Stomach (tissue), 19 donors: ENCODE measurements at places on chromosomes 4 and X. TPM values are rescaled to one million over a fixed set of nuclear protein-coding genes. Genes with fewer than 3 reads are reported as not detected.
A peak's percentile ranks its signal among the peaks of the same experiment; 100 is the strongest.

DNA sequence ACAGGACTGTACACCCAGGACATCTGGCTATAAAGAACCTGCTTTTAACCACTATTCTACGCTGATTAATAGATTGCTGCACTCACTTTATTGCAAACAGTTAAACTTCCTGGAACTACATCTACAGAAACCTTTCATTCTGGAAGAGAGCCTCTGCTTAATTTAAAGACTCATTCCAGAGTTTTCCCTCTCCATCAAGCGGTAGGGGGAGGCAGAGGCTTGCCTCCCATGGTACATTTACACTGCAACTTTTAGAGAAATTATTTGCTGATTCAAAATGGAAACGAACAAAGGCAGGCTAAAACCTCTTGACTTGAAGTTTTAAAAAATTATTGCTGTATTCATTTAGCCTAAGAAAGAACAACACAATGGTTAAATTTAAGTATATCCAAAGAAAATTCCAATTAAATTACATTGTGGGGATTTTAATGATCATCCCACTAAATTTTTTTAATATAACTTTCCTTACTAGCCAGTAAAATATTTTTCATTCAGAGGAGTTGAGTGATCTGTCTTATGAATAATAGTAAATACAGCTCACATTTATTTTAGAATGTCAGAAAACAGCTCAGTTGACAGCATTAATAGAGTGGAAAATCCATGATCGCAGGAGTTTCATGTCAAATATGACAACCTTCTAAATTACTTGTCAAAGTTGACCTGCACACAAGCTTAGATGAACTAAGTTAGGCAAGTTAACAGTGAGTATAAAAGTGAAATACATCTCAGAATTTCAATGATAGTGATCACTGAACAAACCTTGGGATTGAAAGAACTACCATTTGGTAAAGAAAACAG, 46.3 kb upstream of the PCDH10 start:
- DNase-seq = no peak
- no peaks in the 10 kb centered on the region for H3K4me1 ChIP-seq
- no peak overlapping the region for H3K4me3 ChIP-seq
- H3K27ac ChIP-seq = no peak overlapping the region
- H3K27me3 ChIP-seq = no peaks in the 10 kb centered on the region

DNA sequence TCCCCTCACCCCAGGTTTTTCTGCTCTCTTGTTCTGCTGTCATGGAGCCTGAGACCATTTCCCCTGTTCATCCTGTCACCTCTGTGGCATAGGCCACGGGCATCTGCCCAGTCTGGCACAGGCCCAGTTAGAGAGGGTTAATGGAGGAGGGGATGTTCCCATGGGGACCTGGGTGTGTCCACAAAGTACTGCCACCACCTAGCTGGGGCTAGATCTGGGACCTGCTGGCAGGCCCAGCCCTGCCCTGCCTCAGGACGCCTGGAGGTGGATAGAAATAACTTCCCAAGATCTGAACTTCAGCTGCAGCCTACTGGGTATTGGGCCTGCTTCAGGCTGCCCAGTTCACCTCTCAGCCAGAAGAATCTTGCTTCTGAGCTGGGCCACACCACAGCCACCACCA, 13.5 kb downstream of the EFNB1 start:
- H3K4me3 ChIP-seq = no peak overlapping the region
- peak overlapping the region; percentile 58 for H3K27ac ChIP-seq
- no peak for DNase-seq
- peaks cover 21% of the 10 kb centered on the region for H3K36me3 ChIP-seq

DNA sequence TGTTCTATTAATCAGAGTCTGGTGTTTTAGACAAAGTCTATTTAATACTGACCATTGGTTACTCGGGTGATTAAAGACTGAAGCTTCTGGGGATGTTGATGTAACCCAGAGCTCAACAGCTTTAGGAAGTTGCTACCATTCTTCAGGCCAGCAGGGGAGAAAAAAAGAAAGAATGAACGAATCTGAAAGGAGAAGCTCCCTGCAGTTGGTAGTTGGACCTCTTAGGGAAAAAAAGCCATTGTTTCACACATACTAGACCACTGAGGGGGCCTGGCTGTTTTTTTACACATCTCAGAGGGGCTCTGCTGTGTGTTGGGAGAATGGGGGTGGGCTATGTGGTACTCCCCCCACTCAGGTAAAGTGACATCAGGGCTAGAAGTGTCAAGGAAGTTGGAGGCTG, 378.9 kb downstream of the KCNIP4 start:
- no peak for DNase-seq
- no peak overlapping the region for H3K4me3 ChIP-seq
- no peaks in the 10 kb centered on the region for H3K36me3 ChIP-seq
- no peaks in the 10 kb centered on the region for H3K4me1 ChIP-seq
- no peak overlapping the region for H3K27ac ChIP-seq

- H3K36me3 ChIP-seq = no peaks in the 10 kb centered on the region
- no peaks in the 10 kb centered on the region for H3K4me1 ChIP-seq
- no peak for DNase-seq
- no peaks in the 10 kb centered on the region for H3K27me3 ChIP-seq
Observed at GRCh38 chrX:115372152-115372551, 82.6 kb downstream of the LUZP4 start.

DNA sequence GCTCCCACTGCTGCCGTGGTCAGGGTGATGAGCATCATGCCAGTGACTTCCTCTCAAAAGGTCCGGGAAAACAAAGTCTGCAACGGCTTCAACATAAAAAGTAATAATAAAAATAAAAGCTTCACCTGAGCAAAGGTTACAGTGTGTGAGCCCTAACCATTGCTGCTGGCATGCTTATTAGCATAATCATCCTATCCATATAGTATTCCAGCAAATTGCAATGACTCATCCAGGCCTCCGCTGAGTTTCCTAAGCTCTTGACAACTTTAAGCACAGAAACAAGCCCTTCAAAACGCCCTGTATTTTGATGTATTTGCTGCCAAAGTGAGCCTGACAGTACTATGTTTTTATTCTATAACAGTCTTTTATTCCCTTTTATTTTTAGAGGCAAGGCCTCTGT, 100.5 kb downstream of the AASDH start:
- no peaks in the 10 kb centered on the region for H3K27me3 ChIP-seq
- no peaks in the 10 kb centered on the region for H3K36me3 ChIP-seq
- no peak overlapping the region for H3K27ac ChIP-seq
- H3K4me1 ChIP-seq = no peaks in the 10 kb centered on the region
- H3K4me3 ChIP-seq = no peak overlapping the region
- DNase-seq = no peak

GRCh38 chr4:155772459-155773195, 13.8 kb downstream of the GUCY1B1 start:
- H3K27me3 ChIP-seq = no peaks in the 10 kb centered on the region
- peak overlapping the region; percentile 21 for H3K27ac ChIP-seq
- H3K4me3 ChIP-seq = no peak overlapping the region
- no peaks in the 10 kb centered on the region for H3K4me1 ChIP-seq
- H3K36me3 ChIP-seq = peaks cover 5% of the 10 kb centered on the region

DNA sequence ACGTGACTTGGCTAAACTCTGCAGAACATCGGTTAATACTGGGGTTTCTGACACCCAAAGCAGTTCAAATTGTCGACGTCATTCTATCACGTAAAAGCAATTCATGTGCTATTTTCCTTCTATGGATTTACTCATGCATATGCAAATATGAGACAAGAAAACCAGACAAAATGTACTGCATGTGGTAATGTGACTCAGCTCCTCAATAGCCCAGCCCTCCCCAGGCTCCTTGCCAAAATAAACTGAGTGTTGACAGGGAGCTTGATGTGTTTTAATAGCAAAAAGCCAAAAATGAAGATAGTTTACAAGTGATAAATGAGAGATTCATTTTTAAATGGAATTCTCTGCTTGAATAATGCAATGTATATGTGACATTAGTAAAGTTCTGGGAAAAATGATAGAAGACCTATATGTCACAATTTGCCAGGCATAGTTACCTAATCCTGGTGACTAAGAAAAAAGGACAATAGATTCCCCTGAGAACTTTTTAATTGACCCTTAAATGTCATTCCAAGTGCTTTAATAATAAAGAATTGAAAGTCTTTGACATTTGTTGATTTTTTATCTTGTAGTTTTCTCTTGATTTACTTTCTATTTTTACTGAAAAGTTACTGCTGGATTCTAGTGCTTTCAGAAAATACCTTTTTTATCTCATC, 1700.6 kb upstream of the TENM3 start:
- no peak overlapping the region for H3K4me3 ChIP-seq
- H3K4me1 ChIP-seq = no peaks in the 10 kb centered on the region
- no peaks in the 10 kb centered on the region for H3K27me3 ChIP-seq
- no peaks in the 10 kb centered on the region for H3K36me3 ChIP-seq

- no peaks in the 10 kb centered on the region for H3K4me1 ChIP-seq
- no peaks in the 10 kb centered on the region for H3K27me3 ChIP-seq
- no peaks in the 10 kb centered on the region for H3K36me3 ChIP-seq
- no peak for DNase-seq
Observed at GRCh38 chr4:148152868-148153625, 289.2 kb downstream of the NR3C2 start.

DNA sequence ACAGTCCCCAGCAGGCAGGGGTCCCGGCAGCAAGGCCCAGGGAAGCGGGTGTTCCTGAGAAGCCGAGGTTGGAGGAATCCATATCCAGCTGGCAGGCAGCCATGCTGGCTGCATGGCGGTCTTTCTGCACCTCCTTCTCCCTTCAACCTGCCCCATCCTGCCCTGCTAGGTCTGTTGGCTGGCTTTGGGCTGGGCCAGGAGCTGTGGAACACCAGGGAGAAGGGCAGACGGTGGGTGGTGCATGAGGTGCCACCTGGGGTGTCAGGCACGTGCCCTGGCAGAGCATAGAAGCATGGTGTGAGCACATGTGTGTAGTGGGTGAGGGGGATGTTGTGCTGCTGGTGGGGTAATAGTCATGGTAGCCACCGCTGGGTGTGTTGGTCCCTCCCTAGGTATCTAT, 150.1 kb downstream of the PJA1 start:
- H3K4me1 ChIP-seq = no peaks in the 10 kb centered on the region
- H3K27me3 ChIP-seq = peaks cover 7% of the 10 kb centered on the region
- no peaks in the 10 kb centered on the region for H3K36me3 ChIP-seq

GRCh38 chr4:173057442-173057841, 111.2 kb upstream of the GALNT7 start:
- H3K27ac ChIP-seq = peak overlapping the region; percentile 35
- H3K4me3 ChIP-seq = no peak overlapping the region
- no peaks in the 10 kb centered on the region for H3K36me3 ChIP-seq
- no peak for DNase-seq

DNA sequence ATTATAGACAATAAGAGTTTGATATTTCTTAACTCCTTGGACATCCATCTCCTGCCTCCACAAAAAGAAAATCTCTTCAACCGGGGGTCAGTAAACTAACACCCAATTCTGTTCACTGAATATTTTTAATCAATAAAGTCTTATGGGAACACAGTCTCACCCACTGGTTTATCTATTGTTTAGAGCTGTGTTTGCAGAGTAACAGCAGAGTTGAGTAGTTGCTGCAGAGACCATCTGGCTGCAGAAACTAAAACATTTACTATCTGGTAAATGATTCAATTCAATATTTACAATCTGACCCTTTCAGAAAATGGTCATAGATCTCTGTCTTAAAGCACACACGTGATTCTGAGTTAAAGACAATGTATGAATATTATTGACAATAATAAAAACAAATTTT, 94.0 kb downstream of the TMA16 start:
- no peak for DNase-seq
- no peaks in the 10 kb centered on the region for H3K36me3 ChIP-seq
- no peak overlapping the region for H3K4me3 ChIP-seq
- H3K27ac ChIP-seq = no peak overlapping the region
- H3K4me1 ChIP-seq = no peaks in the 10 kb centered on the region

DNA sequence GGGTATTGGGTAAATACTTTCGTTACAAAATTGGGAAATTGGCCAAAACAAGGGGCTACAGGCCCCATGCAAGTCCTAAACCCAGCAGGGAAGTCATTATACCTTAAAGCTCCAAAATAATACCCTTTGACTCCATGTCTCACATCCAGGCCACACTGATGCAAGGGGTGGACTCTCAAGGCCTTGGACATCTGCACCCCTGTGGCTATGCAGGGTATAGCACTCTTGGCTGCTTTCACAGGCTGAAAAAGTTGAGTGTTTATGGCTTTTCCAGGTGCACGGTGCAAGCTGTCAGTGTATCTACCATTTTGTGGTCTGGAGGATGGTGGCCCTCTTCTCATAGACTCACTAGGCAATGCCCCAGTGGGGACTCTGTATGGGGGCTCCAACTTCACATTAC, 326.5 kb downstream of the TEX13C start:
- no peaks in the 10 kb centered on the region for H3K27me3 ChIP-seq
- no peaks in the 10 kb centered on the region for H3K36me3 ChIP-seq
- H3K4me1 ChIP-seq = no peaks in the 10 kb centered on the region
- no peak for DNase-seq

JADE3 gene
- total RNA-seq = 5.5 TPM

PNMA3 gene
- total RNA-seq = 1.7 TPM

AFM gene
- 1.8 TPM for total RNA-seq

FAAH2 gene
- total RNA-seq = 7.2 TPM

HS6ST2 gene
- not detected for total RNA-seq

BMPR1B gene
- 11.0 TPM for total RNA-seq
